ENCODE measurements at places on chromosomes 5 and 9.

- no peak for DNase-seq
Observed at GRCh38 chr5:141343242-141343952, at the start of gene PCDHGA3. Gene PCDHGA3 (plus strand): TSS chr5:141343829. CDS start chr5:141344034, 205 bp downstream.

DNA sequence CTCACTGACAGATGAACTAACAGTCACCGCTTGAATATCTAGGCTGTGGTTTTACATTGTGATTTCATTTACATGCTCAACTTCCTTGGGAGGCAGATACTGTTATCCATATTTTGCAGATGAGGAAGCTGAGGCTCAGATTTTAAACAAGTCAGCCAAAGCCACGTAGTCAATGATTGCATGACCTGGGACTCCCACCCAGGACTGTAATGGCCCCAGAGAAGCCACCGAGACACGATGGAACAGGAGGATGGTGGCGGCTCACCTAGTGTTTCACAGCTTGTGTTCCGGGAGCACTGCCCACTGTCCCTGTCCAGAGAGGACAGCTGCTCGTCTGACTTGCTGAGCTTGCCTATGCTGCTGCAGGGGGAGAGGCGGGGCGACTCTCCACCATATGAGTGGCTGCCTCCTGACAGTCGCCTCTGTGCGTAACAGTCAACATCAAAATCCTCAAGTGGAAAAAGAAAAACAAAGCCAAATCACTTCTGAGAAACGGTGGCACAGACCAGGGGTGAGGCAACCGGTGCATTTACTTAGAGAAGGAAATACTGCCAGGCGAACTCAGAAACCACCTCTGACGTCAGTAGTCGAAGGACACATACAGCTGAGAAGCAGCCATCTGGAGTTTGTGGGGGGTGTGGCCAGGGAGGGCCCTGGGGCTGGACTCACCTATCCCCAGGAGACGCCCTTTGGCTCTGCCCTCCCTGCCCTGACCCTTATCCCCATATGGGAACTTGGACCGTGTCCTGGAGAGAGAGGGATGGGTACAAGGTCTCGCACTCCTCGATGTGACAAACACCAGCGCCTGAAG is 82.5 kb downstream of the PRRT1B start:
- peak; percentile 59 for DNase-seq

GRCh38 chr5:54136516-54137440 is 173.6 kb downstream of the ARL15 start:
- no peak for DNase-seq

- DNase-seq, result no peak
Observed at GRCh38 chr5:173922527-173922926, 34.4 kb downstream of the CPEB4 start.

DNA sequence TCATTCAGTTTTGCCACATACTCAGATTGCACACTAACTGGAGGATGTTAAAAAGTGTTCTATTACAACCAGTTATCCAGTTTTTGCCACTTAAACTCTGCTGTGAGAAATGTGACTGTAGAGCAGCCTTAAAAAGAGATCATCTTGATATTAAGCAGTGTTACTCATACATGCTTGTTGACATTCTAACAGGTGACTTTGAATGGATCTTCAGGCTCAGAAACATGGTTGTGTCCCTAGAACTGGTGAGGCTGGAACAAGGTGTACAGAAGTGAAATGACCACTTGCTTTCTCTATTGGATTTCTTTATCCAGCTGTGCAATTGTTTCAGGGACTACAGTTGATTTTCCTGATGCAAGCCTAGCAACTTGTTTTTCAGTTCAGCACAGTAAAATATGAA is 166.1 kb upstream of the CCDC152 start:
- no peak for DNase-seq

DNA sequence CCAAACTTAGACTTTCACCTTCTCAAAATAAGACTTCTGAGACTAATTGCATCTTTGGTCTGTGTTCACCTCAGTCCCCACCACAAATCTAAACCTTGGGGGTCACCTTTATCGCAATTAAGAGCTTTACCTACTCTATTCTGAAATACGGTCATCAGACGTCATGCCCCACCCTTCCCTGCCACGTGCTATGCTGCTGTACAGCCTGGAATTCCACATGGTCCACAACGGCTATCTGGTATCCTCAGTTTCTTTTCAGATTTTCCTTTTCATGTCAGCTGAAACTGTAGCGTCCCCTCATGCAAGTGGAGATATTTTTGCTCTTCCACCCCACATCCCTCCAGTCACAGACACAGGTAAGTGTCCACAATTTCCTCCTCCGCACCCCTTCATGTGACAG is 511.1 kb downstream of the DIRAS2 start:
- no peak for DNase-seq

DNA sequence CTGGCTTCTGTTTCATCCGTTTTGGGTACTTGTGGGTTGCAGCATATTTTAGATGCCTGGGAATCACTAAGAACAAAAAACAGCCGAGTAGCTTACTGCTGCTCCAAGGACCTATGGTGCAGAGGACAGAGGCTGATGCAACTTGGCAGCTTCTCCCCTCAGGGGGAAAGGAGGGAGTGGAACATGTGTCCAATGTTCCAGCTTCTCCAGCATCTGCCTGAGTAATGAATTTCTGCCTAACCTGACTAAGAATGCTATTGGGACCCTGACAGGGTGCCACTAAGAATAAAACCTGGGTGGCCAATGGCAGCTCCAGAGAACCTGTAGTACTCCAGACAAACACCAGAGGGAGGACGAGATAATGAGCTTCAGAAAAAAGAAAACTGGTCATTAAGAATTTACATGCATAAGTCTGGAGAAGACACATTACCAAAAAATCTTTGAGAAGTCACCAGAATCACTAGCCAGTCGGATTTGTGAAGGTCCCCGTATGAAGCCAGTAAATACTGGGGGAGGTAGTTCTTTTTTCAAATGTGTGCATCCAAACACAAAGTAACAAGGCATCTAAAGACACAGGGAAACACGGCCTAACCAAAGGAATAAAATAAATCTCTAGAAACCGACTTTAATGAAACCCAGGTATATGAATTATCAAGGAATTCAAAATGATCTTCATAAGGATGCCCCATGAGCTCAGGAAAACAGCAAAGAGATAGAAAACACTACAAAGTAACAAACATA is 293.5 kb downstream of the HINT1 start:
- DNase-seq, result peak; percentile 33

DNA sequence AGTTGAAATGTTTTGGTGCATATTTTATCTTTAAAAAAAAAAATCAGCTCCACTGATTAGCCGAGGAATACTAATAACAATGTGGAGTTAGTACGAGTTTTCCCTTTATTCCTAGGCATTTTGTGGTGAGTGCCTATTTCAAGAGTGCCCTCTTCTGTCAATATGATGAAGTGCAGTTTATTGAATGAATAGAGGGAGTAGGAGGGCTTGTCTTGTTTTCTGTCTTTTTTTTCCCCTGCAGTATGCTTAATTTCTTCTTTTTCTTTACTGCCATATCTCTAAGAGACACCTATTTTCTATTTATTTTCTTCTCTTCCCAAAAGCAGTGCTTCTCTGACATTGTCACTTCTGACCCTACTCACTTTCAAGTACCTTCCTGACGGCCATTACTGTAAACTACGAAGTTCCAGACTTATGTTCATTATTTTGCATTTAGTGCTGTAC is 169.6 kb upstream of the PITX1 start:
- no peak for DNase-seq

DNA sequence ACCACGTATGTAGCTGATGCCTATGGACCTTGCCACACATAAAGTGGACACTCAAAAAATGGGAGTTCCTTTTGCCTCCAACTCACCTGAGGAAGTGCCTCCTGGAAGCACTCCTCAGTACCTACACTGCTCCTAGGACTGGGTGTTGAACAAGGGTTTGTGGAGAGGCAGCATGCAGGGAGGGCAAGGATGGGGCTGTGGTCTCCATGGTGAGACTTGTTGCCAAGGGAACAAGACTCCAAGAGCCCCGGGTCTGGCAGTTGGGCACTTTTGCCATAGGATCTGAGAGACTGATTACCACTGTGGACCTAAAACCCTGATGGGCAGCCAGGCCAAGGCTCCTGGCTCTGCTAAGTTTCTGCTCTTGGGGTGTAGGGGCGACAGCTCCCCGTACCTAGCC is 6.9 kb upstream of the NR5A1 start:
- DNase-seq, result no peak

DNA sequence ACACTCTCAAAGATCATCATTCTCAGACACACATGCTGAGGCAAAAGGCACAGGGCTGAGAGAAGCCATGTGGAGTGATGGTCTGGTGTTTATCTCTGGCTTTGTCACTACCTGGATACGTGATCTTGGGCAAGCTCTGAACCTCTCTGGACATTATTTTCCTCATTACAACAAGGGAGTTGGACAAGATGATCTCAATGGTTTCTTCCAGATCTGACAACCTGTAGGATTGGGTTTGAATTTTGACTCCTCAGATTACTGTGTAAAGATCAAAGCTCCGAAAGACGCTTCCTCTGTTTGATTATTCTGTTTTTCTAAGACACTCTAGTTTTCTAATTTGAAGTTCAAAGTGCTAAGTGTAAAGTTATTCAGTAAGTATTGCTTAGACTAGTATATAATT is 20.0 kb downstream of the NUDT2 start:
- no peak for DNase-seq

GRCh38 chr5:136048966-136049365 is 20.2 kb downstream of the TGFBI start:
- no peak for DNase-seq

GRCh38 chr5:10761933-10762775 is 1.1 kb upstream of the DAP start:
- DNase-seq, result no peak

DNA sequence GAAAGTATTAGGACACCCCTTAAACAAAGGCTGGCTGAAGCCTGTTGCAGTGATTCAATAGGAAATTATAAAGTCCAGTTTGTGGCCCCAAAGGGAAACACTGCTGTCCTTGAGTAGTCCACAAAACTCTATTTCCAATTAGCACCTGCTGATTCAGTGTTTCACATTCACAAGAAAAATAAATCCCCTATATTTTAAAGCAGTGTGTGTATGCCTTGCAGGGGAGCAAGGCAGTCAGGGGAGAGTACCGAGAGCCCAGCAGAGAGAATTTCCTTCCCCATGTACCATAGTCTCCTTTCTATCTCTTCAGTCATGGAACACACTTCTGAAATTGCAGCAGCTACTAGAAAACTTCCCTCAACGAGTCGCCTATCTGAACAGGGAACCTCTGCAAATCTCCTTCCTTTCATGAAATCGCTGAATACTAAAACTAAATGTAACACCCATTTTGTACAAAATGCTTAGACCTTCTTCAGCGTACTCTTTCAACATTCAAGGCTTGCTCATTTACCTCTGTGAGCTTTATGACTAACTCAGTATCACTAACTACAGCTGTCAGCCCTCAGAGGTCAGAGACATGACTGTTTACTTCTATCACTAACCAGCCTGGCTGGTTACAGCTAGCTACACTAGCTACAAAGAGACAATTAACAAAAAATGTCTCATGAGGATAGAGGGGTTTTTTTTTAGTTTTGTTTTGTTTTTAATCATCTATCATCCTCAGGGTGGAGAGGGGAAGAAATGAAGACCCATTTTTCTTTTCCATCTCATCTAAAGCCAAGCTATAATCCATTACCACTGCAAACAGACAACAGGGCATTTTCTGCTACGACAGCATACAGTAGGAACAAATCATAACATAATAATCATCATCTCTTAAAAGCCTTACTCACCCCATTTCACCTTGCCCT is 188.7 kb downstream of the EBF1 start:
- no peak for DNase-seq

GRCh38 chr9:17614250-17614649 is 35.4 kb downstream of the SH3GL2 start:
- DNase-seq, result no peak

DNA sequence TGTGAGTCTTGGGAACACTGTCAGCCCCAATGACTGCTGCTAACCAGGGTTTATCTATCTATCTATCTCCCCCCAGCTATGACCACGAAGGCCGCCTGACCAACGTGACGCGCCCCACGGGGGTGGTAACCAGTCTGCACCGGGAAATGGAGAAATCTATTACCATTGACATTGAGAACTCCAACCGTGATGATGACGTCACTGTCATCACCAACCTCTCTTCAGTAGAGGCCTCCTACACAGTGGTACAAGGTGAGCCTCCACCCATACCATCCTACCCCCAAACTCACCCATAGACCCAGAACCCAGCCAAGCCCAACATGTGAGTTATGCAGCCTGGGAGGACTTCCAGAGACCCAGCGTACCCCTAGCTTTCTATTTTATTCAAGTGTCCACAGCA is 65.4 kb upstream of the WWC1 start:
- no peak for DNase-seq

DNA sequence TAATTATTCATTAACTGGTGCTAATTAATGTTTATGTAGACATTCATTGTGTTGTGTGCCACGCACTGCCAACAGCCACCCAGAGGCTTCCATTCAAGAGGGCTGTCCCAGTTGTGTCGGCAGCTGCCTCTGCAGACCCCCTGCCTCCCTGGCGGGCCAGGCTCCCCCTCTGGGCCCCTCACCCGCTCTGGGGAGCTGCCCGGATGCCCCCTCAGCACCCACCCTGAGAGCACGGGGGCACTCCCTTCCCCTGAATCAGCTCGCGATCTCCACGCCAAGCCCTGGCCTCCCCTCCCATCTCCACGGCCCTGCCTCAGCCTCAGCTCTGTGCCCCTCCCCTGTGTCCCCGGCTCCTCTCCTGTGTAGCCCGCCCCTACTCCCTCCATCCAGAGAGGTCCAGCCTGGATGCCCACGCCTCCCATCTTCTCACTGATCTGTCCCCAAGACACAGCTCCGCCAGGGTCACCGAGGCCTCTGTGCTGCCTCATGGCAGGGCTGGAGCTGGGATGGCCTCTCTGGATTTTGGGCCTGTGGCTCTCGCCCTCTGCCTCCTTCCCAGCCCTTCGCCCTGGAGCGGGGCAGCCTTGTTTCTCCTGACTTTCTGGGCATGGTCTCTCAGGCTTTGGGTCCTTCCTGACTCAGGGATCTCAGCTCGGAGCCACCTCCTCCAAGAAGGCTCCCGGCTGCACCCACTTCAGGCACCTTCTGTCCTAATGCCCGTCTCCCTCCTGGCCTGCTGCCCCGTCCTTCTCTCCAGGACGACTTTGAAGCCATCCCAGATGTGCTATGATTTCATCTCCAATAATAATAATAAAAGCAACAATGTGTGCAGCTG is 16.0 kb upstream of the SLC9A3 start:
- DNase-seq, result no peak

Data from central memory CD8-positive, alpha-beta T cell (primary cell).